ENCODE measurements at places on chromosomes 12 and 14.
A peak's percentile ranks its signal among the peaks of the same experiment; 100 is the strongest.

- DNase-seq, result no peak
Measured at GRCh38 chr12:25065035-25065434, 116.1 kb upstream of the BCAT1 start.

DNA sequence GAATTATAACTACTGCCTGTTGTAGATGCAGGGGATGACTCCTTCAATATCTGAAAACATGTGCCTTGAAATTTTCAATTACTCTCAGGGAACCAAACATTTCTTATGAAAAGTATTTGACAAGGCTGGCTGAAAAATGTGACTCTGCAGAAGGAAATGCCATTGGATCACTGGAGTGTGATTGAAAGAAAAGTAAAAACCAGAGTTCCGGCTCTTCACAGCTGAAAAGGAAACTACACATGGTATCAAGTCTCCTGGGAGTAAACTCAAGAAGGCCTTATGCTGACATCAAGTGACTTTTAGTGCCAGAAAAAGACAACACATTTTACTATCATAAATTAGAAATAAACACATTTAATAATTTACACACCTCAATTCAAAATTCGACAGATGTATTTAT, 693.0 kb downstream of the LRFN5 start:
- no peak for DNase-seq

GRCh38 chr12:62660756-62661155, 194.1 kb downstream of the MON2 start:
- no peak for DNase-seq

GRCh38 chr12:31890295-31891285, 68.6 kb upstream of the RESF1 start:
- DNase-seq, result no peak

GRCh38 chr14:70907996-70908934, 1.0 kb downstream of the PCNX1 start:
- peak; percentile 61 for DNase-seq

GRCh38 chr12:76260390-76260748, 87.8 kb downstream of the BBS10 start:
- DNase-seq, result no peak

- DNase-seq, result no peak
Measured at GRCh38 chr12:49627752-49628360, 4.5 kb downstream of the PRPF40B start.

Data from cerebellar cortex (tissue), 1 donor.